ENCODE measurements at places on chromosomes 12 and 14.
A peak's percentile ranks its signal among the peaks of the same experiment; 100 is the strongest.

DNA sequence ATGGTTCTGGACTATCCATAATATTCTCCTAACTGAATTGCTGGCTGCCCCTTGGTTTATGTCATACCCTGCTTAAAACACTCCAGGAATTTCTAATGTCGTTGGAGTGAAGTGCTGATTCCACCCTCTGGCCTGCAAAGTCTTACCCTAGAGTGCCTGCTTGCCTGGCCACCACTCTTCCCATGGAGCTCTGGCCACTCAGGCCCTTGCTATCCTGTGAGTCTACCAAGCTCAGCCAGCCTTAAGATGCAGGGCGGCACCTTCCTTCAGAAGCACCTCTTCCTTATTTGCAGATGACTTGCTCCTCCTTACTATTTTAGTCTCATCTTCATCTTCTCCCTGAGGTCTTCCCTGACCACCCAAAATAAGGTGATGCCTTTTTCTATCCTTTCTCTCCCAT, 35.3 kb downstream of the SLC6A15 start:
- DNase-seq, result no peak

GRCh38 chr12:127035011-127035879, 1231.7 kb upstream of the TMEM132C start:
- DNase-seq, result no peak

DNA sequence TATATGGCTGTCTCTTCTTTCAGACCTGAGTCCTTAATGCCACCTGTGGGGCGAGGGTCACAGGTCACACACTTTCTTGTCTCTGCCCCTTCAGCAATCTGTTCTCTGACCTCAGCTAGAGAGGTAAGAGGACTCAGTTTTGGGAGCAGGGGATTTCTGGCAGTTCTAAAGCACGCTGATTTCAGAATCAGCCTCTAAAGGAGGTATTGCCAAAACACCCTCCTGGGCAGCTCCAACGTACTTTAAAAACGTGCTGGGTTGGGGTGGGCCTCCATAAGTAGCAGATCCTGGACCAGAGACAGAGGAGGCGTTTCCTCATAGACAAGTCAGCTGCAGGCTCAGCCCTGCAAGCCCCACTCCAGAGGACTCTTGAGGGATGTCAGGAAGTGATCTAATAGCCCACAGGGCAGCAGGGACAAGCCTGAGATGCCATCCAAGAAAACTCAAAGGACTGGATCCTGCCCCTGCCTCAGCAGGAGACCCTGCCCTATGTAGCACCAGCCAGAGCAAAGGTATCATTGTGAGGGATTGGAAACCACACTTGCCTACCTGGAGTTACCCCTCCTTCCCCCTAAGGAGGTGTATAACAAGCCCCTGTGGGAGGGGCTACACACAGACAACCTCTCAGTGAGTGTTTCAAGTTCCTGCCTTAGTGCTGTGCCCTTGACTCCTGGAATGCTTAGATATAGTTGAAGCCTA, 8.5 kb downstream of the CTDSP2 start:
- peak; percentile 87 for DNase-seq

- DNase-seq, result no peak
Observed at GRCh38 chr12:72658615-72659014, 386.4 kb downstream of the TRHDE start.

- no peak for DNase-seq
Observed at GRCh38 chr14:89486505-89486904, 69.5 kb upstream of the FOXN3 start.

Measured in NCI-H2029 (cell line).